ENCODE measurements at places on chromosomes 5 and 9. TPM values are rescaled to one million over a fixed set of nuclear protein-coding genes. Genes with fewer than 3 reads are reported as not detected.
A peak's percentile ranks its signal among the peaks of the same experiment; 100 is the strongest.

- DNase-seq, result no peak
Measured at GRCh38 chr9:137621131-137621757, 2.4 kb downstream of the EHMT1 start.

Gene SSBP2
- total RNA-seq, result 38.8 TPM

DNA sequence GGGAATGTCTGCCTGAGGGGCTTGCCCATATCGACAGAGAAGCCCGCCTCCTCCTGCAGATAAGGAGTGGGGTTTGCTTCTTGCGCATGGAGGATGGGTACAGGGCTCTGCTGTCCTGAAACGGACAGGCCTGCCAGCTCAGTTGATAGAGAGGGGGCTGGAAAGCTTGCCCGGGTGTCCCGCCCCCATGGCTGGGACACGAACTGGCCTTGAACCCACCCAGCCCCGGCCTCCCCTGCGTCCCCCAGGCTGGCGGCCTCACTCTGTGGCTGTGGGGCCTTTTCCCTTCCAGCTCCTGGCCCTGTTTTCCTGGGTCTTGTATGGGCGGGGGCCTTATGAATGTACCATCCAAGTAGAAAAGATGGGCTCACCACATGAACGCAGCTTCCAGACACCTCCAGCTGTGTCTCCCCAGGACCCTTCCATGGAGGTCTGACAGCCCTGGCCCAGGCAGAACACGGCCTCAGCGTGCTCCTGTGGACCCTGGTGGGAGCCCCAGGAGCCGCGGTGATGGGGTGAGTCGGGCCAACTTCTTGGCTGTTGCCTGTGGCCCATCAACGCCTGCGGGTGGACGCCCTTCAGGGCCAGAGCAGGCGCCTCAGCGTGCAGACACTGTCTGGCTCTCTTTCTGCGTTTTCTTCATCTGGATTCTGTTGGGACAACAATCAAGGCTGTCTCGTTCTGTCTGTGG, 15.9 kb upstream of the SLC2A6 start:
- DNase-seq, result peak; percentile 60

- DNase-seq, result peak; percentile 35
Measured at GRCh38 chr9:126701813-126702140, 88.0 kb downstream of the LMX1B start.

DNA sequence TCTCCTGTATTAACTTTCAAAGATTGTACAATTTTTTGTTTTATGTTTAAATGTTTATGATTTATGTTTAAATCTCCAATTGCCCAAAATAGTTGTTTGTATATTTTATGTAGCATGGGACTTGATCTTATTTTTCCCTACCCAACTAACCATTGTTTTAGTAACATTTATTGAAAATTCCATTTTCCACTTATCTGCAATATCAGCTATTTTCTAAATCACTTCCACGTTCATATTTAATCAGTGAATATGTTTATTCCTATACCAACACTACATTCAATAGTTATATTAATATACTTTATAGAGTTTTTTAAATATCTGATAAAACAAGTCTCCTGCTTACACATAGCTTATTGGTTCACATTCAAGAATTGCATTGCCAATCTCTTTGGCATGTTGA, 532.2 kb downstream of the CHSY3 start:
- DNase-seq, result no peak

Gene FAM78A
- 3.4 TPM for total RNA-seq

DNA sequence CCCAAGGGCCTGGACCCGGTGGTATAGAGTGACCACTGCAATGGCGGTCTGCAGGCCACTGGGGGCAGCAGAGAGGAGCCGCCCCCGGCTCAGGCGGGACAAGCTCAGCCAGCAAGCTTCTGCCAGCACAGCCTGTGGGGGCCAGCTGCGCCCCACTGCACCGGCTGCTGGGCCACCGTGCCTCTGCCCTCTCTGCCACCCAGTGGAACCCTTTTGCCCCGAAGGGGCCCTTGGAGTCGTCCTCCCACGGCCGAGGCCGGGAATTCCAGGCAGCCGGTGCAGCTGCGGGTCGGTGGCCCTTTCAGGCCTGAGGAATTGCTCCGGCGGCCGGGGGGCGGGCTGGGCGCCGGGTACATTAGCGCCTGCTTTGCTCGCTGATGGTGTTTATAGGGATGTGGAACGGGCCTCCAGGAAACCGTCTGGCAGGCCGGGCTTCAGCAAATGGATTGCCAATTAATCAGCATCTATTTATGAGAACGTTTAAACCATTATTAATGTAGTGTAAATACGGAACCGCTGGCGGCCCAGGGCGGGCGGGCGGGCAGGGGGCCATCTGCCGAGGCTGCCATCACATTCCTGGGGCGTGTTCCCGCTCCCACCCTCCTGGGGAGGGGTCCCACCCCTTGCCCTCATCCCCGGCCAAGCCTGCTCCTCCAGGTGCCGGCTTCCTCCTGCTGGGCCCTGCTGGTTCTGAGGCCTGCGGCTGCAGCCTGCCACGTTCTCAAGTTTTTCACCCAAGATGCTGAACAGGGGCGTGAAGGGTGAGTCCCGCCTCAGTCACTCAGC, 127.4 kb downstream of the BARX1 start:
- DNase-seq, result peak; percentile 95

- DNase-seq, result no peak
Measured at GRCh38 chr9:111969622-111970021, 73.0 kb downstream of the UGCG start.

GRCh38 chr5:171575386-171575785, 155.9 kb downstream of the FGF18 start:
- DNase-seq, result no peak

- no peak for DNase-seq
Measured at GRCh38 chr5:135839566-135839965, 5.1 kb downstream of the SLC25A48 start.

DNA sequence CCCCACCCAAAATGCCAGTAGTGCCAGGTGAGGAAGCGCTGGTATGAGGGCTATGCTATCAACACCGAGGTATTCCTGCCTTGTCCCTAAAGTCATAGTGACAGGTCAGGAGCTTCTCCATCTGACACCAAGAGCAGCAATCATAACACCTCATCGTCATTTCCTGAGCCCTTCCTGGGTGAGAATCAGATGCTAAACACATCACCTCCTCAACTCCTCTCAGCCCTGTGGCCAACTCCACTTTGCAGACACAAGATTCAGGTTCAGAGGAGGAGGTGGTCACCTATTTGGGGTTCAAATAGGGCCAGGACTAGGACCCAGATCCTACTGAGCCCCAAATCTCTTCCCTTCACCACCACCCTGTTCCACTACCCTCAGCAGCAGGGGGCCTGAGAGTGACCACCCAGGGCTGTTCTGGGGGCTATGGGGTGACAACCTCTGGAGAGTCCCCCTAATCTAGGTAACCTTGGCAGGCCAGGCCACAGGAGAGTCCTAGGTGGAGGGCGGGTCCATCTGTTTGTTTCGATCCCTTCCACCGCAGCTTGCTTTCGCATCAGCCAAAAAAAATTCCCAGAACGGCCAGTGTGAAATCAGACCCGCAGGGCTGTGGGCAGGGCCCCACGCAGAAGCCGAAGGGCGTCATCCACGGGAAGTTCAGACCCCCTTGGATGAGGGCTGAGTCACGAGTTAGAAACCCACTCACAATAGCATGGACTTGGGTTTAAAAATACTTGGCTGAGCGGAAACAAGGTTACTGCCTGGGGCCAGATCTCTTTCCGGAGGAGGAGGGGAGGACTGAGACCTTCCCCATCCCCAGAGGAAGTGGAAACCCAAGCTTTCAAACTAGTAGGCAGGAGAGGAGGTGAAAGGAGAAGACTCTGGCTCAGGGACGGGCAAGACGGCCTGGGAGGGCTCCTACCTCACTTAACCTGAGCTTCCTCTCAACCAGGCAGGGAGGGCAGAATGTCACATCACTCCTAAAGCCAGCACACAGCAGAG, 8.7 kb downstream of the STK10 start:
- peak; percentile 59 for DNase-seq

Gene CNTNAP3
- total RNA-seq, result 9.9 TPM

Gene ANKRD20A1
- not detected for total RNA-seq

GRCh38 chr5:54547711-54548250, 30.2 kb downstream of the SNX18 start:
- DNase-seq, result no peak

DNA sequence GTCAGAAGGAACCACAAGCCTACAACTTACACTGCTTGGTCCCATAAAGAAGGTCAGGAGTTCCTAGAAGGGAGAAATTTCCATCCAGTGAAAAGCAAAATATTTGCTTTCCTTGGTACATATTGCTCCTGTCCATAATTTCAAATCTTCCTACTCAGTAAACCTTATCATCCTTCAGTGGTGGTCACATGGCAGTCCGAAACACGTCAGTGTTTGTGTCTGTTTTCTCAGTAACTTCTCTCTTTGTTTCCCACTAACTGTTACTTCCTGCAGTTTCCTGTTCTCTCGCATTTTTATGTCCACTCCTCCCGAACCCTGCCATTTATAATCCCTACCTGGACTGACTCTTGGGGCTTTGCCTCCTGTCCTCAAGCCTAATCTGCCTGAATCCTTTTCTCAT, 129.1 kb downstream of the FANCC start:
- no peak for DNase-seq

GRCh38 chr5:173839117-173839713, 48.9 kb upstream of the CPEB4 start:
- DNase-seq, result no peak

Gene RNF130
- 154 TPM for total RNA-seq

Gene SAPCD2
- total RNA-seq, result 59.9 TPM

- DNase-seq, result peak; percentile 71
Measured at GRCh38 chr9:137669261-137669672, 50.5 kb downstream of the EHMT1 start.

DNA sequence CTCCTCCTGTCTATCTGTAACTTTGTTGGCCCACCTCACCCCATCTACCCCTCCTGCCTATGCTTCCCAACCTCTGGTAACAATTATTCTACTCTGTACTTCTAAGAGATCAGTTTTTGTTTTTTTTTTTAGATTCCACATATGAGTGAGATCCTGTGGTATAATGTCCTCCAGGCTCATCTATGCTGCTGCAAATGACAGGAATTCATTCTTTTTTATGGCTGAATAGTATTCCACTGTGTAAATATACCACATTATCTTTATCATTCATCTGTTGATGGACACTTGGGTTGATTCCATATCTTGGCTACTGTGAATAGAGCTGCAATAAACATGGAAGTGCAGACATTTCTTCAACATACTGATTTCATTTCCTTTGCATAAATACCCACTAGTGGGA, 8.0 kb upstream of the NPR2 start:
- DNase-seq, result no peak

- DNase-seq, result no peak
Measured at GRCh38 chr5:179822059-179822432, 1.3 kb downstream of the SQSTM1 start.

Gene SLC46A2
- total RNA-seq, result not detected

GRCh38 chr5:14009575-14009974, 65.1 kb upstream of the DNAH5 start:
- DNase-seq, result no peak

Gene CDX1
- 0.62 TPM for total RNA-seq

DNA sequence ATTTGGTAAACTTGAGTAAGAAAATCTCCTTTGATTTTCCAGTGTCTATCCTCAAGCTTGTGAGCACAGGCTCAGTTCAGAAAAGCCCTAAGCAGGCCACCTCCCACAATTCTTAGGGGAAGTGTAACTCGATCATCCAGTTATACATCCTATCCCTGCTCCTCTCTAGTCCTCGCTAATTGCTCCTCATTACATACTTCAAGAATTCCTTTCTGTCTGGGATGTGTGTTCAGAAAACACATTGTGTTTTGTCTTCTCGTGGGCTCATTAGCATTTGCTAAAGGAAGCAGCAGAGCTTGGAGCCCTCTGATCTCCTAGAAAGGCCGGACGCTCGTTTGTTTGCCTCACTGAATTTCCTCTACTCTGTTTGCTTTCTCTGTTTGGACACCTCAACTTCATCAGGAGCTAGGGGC, 268.2 kb upstream of the RFX3 start:
- no peak for DNase-seq

Gene TAF11L5
- not detected for total RNA-seq

Gene PCDH12
- total RNA-seq, result not detected

Gene KIAA0825
- total RNA-seq, result 0.63 TPM

GRCh38 chr9:128863647-128864046, 18.1 kb downstream of the KYAT1 start:
- DNase-seq, result peak; percentile 92

DNA sequence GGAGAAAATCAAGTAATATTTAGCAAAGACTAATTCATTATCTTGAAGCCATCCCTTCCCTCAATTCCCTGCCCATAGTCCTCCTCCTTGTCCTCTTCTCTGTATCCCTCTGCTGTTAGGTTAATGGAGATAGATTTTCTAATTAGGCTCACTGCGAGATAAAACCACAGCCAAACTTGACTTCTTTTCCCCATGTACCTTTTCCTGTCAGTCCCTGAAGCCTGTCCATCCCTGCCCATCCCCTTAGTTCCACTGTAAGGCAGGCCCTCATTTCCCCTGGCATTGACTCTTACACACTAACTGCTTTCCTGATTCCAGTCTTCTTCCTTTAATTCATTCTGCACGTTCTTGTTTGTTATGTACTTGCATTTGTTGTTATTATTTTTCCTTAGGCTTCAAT, 1.2 kb downstream of the TLR4 start:
- no peak for DNase-seq

GRCh38 chr5:173707392-173707791, 90.9 kb upstream of the BOD1 start:
- DNase-seq, result no peak

- no peak for DNase-seq
Measured at GRCh38 chr5:58200451-58200850, 259.4 kb downstream of the PLK2 start.

DNA sequence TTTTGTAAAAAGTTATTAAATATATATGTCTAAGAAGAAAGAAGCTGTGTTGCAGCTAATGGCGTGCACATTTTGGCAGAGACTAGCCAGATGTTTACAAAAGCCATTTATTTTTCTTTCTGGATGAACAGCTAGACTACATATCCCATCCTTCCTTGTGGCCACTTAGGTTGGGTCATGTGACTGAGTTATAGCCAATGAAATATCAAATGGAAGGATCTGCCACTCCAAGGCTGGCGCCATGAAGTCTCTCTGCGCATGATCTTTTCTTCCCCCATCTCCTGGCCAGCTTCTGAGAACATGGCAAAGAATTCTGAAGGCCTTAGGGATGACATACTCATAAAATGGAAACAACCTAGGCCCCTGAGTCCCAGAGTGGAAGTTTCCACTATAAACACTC, 244.2 kb upstream of the DAB2 start:
- DNase-seq, result no peak

DNA sequence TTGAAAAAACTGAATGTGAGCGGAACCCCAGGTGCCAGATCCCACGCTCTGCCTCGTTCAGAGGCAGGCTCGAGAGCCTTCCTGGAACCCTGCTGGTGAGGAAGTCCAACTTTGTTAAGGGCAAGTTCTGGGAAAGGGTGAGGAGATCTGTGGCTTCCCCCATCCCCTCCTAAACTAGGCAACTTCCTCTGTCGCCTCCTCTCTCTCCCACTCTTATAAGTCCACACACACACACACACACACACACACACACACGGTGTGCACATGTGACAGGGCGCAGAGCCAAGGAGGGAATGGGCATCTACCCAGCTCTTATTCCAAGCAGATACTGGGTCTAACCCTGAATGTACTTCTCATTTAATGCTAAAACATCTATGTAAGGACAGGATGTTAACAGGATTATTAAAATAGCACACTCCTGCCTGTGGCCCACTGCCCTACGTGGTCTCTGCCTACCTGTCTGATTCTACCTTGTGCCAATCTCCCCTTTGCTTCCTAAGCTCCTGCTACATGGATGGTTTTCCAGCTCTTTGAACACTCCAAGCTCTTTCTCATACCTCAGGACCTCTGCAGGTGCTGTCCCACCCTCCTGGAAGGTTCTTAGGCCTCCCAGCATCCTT, 72.4 kb upstream of the FBXW11 start:
- no peak for DNase-seq
